Activated CD4-positive, alpha-beta T cell treated with anti-CD3 and anti-CD28 coated beads for 24 hours (primary cell): ENCODE measurements at places on chromosomes 3 and 15.

DNA sequence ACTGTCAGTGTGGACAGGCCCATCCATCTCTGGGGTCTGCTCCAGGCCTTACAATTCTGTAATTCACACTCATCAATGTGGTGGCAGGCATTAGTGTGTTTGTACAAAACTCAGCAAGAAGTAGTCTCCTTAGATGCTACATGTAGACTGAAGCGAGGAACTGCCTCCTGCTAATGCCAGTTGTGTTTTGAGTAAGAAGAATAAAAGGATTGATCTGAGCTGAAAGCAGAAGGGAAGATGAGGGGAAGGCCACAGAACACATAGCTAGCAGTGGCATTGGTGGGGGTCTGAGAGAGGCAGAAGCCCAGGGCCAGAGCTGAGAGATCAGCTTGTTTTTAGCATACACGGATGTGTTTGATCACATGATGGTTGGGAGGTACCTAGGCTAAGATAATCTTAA, 144.1 kb downstream of the TIGIT start:
- no peak for DNase-seq

DNA sequence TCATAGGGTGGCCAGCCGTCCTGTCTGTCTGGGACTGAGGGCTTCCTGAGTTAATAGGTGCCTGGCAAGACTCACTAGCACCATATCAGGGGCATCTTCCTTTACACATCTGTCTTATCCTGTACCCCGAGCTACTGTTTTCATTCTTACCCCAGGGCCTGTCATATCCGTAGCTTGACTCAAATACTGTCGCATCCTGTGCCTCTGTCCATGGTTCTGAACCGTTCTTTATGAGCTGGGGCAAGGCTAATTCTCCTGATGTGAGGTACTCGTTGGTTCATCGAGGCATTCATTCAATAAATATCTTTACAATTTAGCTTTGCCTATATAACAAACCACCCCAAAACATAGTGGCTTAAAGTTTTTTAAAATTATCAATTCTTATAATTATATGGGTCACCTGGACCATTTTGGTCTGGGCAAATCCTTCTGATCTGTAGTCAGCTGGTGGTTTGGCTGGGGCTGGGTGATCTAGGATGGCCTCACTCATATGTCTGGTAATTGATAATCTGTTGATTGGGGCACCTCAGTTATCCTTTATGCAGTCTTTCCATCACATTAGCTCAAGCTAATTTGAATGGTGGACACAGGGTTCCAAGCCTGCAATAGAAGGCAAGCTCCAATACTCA, 121.2 kb downstream of the TLE3 start:
- peak; percentile 25 for DNase-seq

DNA sequence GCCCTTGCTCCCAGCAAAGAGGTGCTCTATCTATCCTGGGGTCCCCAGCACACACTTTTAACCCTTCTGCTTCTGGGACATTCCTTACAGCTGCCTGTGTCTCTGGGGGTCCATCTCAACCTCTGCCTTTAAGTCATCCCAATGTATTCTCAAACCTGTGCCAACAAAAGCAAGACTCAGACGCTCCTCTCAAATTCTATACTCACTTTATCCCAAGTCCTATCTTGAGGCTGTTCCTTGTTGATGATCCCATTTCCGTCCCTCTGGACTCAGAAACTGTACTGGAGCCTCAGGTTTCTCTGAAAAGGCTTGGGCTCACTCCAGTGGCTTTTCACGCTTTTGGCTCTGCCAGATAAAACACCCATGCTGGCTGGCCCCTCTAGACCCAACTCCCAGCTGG, 69.7 kb downstream of the XXYLT1 start:
- DNase-seq = no peak

DNA sequence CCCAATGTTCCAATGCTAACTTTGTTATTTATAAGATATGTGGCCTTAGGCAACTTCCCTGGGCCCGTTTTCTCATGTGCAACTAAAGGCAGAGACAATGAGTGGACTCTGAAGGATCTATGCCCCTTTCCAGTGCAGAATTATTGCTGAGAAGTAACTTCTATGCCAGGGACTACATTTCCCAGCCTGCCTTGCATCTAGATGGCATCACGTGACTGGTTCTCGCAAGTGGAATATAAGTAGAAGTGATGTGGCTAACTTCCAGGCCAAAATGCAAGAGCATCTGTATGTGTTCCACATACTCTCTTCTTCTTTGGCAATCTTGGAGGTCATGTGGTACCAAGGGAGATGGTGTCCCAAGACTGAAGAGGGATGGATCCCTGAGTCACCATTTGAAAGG, 674.4 kb downstream of the NTRK3 start:
- no peak for DNase-seq

DNA sequence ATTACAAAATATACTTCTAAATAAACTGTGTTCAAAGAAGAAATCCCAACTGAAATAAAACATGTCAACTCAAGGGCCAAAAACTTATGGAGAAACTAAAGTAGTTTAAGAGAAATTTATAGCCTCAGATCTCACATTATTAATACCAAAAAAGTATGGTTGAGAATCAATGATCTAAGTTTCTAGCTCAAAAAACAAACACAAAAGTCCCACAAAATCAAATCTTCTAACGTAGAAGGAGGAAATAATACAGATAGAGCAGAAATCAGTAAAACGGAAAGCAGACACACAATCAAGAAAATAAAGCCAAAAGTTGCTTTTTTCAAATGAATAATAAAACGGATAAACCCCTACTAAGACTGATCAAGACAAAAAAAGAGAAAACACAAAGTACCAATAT, 2.9 kb downstream of the SUSD5 start:
- no peak for DNase-seq

- DNase-seq = no peak
Observed at GRCh38 chr3:50632450-50632849, 15.5 kb downstream of the MAPKAPK3 start.

DNA sequence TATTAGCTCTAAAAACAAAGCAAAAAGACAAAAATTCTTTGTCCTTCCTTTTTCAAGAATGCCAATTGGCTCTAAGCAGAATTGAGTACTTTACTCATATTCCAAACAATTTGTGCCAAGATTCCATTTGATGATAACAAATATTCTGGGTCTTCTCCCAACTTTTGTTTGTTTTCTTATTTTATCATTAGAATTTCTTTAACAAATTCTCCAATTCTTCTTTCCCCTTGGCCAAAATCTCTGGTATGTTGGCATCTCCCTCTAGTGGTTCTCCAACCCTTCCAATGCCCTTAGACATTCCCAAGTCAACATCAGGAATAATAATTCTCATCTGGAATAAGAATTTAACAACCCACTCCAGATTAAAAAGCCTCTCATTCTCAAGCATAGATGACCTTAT, 5.3 kb downstream of the CPOX start:
- no peak for DNase-seq

DNA sequence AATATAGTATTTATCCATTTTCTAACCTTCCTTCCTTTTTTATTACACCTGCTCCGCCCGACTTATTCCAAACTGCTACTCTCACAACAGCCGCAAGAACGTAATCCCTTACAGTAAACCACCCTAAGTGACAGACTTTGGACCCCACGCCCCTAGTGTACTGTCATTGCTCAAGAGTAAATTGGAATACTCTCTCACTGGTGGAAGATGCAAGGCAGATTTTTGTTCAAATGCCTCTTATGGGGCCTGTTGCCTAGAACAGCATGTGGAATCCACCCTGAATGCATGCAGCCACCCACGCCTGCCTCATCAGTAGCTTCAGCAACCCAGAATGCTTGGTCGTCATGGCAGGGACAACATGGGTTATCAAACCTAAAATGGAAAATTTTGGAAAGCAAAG, 226.2 kb upstream of the ST8SIA2 start:
- DNase-seq = no peak

DNA sequence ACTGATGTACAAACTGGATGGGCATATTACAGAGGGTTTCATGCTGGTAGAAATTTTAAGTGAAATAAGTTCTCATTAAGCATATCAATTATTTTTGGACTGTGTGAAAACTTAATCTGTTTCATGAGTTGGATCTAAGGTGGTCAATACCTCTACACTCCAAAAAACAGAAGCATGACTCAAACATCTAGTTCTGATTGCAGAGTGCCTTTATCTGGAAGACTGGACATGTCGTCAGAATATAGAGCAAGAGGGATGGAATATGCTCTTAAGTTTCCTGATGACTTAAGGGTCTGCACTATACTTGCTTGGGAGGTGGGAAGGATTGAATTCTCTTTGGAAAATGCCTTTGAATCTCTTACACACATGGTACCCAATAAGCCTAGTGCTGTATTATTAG, 138.3 kb downstream of the LPP start:
- DNase-seq = no peak

- no peak for DNase-seq
Observed at GRCh38 chr15:39074341-39074985, 506.4 kb upstream of the THBS1 start.

DNA sequence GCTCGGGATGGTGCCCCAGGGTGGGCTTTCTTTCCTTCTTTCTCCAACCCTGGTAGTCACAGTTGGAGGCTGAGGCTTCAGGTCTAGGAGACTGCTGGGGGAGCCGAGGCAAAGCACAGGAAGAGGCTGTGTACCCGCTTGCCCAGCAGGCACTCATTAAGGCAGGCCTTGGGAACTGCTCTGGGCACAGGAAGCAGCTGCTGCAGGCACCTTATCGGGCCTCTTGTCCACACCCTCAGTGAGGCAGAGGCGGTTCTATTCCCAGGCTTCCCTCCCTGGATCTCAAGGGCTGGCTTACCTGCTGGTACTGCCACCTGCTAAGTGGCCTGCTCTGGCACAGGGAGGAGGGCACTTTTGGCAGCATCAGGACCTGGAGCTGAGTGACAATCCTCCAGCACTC, 15.8 kb upstream of the GRM2 start:
- no peak for DNase-seq

DNA sequence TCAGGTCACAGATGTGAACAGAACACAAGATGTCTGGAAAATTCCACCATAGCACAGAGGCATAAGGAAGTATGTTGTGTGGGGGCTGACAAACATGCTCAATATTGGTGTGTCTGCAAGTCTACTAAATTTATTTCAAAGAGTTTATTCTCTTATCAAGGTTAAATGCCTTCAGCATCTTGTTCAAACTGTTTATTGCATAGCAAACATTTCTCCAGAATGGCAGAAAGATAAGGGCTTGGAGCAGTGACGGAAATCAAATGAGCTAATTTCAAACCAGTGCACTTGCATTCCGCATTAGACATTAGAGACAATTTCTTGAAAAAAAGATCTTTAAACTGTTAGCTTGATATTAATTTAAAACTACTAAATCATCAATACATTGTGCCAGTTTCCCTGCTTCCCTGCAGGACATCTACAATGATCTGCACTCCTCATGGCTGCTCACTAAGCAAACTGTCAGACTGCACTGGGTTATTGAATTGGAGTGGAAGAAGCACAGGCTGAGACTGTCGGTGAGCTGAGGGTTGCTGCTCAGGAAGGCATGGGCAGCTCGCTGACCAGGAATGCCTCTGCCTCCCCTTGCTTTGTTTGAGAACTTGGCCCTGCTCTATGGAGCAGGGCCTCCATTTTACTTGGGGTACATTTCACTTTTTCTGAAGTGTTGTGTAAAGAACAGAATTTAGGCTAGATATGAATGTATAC, 89.4 kb downstream of the KCNAB1 start:
- DNase-seq = no peak

DNA sequence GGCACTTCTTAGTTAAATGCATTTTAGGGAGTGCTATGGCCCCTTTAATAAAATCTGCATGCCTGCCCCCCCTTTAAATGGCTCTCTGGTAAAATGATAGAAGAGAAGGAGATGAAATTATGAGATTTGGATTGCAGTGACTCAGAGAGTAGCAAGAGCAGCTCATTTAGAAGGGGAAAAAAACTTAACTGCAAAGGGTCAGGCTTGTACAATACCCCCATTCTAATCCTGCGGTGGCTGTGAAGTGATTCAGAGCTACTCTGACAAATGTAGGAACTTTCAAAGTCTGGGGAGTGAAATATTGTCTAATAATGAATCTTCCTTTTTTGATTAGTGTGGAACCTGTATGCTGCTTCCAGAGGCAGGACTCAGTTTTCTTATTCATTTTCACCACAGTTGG, 44.1 kb upstream of the TBC1D23 start:
- DNase-seq = no peak

DNA sequence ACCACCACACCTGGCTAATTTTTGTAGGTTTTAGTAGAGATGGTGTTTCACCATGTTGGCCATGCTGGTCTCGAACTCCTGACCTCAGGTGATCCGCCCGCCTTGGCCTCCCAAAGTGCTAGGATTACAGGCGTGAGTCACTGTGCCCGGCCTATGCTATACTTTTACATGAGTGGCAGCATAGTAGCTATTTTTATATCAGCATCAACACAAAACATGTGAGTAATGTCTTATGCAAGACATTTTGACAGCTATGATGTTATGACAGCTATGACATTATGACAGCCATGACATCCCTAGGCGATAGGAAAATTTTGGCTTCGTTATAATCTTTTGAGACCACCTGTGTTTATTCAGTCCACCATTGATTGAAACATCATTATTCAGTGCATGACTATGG, 4.1 kb upstream of the NAALADL2 start:
- no peak for DNase-seq

DNA sequence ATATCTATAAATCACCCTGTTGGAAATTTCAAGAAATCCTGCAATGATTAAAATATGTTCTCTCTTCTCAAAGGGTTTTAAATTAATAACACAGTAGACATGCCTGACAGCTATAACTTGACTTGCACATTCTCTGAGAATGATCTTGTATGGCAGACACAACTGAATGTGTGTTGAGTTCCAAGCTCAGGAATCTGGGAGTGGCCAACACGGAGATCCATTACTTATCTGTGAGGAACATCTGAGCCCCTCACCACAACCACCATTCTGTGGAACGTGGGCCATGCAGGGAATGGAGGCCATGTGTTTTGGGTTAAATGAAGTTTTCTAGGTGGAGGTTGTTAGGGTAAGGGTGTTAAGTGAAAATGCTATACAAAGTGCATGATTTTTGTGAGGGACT, 105.3 kb upstream of the CHMP2B start:
- DNase-seq = no peak

- no peak for DNase-seq
Observed at GRCh38 chr3:106071306-106071705, 202.5 kb upstream of the CBLB start.

DNA sequence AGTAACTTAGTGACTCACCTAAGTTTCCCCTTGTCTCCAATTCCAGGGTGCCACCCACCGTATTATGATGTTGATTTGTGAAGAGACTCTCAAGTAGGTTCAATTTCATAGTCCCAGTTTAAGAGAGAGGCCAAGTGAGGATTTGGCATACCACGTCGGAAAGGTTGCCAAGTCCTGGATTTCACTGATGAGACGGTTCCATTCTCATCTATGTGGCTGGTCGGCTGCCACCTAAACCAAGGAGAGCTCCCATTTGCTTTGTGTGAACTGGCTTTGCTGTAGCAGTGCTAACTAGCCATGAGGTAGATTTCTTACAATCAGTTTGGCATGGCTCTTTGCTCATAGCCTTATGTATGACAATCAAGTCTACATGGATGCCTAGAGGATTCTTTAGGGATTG, 653.6 kb downstream of the NLGN1 start:
- no peak for DNase-seq
